ENCODE measurements at places on chromosomes 2 and 18.

DNA sequence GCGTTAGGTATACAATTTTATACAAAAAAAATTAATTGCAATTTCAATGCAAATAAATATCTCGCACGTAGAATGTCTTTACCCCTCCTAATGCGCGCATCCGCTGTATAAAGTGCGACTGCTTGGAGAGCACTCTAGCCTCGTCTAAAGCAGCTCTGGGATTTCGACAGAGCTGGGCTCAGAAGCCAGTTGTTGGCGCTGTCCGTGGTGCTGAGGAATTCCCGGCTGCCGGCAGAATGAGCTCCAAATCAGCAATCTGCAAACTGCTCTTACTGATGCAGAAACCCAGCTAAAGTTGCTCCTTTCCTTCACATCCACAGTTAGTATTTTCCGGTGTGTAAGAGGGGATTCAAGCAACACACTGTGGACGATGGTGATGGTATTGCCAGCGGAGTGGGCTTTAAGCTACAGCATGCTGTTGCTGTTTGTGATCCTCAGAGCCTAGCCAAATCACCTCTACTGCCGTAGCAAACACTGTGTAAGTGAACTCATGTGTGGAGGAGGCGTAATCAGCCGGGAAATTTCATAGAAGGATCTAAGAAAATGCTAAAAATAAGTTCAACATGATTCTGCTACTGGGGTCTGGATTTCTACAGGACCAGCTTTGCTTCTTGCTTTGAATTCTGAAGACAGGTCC is at the start of gene VWC2L:
Gene VWC2L (plus strand): TSS at position 137 of the 637 bp plus-strand sequence. CDS start 3,140 bp downstream, outside the sequence.
- H3K36me3 ChIP-seq = no peaks in the 10 kb centered on the region
- no peak within 1 kb of the TSS for H3K4me3 ChIP-seq
- no peaks in the 10 kb centered on the region for H3K27me3 ChIP-seq
- no peak within 1 kb of the TSS for H3K27ac ChIP-seq

DNA sequence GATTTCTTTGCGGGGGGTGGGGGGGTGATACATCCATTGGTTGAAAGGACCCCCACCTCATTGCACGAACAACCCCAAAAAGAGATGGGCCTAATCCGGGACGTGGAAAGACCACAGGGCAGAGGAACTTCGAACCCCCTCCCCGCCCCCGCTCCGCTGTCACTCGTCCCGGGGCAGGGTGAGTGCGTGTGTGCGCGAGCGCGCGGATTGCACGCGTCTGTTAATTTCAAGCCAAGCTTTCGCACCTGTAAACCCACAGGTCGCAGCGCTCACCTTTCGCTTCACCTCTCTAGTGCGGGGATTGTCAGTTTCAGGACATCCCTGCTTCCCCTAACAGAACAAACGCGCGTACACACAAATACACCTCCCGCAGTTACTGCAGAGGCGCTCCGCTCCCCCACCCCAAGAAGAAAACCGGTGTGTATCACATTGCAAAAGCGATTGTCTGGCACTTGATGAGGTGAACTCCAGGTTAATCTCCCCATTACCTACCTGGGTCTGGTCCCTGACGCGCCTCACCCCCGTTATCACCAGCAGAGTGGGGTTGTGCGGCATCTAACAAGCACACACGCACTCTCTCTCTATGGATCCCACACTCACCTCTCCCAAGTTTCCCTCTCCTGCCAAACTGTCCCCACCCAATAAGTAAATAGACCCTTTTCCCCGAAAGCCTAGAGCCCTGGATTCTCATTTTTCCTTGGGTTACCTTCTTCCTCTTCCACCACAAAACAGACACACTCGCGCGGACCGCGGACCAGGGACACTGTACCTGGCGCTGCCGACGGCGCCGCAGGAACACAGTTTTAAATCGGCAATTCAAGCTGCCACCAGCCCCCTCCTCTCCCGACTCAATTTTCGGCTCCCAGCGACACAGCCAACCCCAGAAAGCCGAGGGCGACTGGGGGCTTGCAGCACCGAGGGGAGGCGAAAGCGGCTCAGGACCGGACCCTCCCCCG is 1.0 kb downstream of the CYP26B1 start:
- H3K4me1 ChIP-seq = peaks cover 27% of the 10 kb centered on the region
- H3K27ac ChIP-seq = no peak overlapping the region
- H3K36me3 ChIP-seq = no peaks in the 10 kb centered on the region
- H3K4me3 ChIP-seq = peak overlapping the region; percentile 61
- H3K27me3 ChIP-seq = peaks cover 28% of the 10 kb centered on the region

DNA sequence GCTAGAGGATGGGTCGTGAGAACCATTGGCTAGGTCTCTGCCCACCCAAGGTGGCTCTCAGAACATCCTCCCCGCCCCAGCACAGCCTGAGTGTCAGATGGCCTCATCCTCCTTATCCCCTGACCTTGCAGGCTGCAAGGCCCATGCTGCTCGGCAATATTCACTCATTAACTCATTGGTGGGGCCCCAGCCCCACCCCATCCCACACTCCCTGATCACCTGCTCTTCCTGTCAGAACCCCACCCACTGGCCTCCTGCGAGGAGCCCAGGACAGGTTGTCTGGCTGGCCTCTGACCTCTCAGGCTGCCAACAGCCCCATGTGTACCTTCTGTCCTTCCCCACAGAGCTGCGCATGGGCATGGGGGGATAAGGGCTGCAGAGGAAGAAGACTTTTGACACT is 5.3 kb downstream of the ADCY3 start:
- no peak overlapping the region for H3K4me3 ChIP-seq
- no peak for DNase-seq
- H3K27me3 ChIP-seq = no peaks in the 10 kb centered on the region
- H3K4me1 ChIP-seq = peaks cover 17% of the 10 kb centered on the region

GRCh38 chr2:105256431-105257047 is 15.0 kb downstream of the GPR45 start:
- no peaks in the 10 kb centered on the region for H3K27me3 ChIP-seq
- H3K4me1 ChIP-seq = peaks cover 6% of the 10 kb centered on the region
- H3K36me3 ChIP-seq = peaks cover 6% of the 10 kb centered on the region
- no peak for DNase-seq
- H3K27ac ChIP-seq = no peak overlapping the region

DNA sequence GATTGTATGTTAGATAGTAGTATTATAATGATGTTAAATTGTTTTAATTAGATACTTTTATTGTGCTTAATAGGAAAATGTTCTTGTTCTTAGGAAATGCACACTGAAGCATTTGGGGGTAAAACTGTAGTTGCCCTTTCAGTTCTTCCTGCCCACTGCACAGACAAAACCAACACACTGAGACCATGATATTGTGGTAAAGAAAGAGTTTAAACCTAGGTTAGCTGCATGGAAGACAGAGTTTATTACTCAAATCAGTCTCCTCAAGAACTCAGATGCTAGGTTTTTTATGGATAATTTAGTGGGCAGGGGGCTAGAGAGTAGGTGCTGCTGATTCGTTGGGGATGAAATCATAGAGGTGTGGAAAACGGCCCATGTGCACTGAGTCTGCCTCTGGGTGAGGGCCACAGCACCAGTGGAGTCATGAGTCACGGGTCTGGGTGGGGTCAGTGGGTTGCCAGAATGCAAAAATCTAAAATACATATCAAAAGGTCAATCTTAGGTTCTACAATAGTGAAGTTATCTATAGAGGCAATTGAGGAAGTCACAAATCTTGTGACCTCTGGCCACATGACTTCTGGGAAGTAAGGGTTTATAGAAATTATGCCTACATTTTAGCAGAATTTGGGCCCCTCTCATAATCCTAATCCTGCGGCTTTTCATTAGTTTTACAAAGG is 283.4 kb upstream of the FBXO11 start:
- H3K27ac ChIP-seq = no peak overlapping the region
- no peaks in the 10 kb centered on the region for H3K36me3 ChIP-seq
- no peak for DNase-seq
- no peak overlapping the region for H3K4me3 ChIP-seq
- H3K4me1 ChIP-seq = no peaks in the 10 kb centered on the region

- no peaks in the 10 kb centered on the region for H3K27me3 ChIP-seq
- no peaks in the 10 kb centered on the region for H3K36me3 ChIP-seq
- H3K27ac ChIP-seq = no peak overlapping the region
Measured at GRCh38 chr2:128799730-128800129, 481.1 kb upstream of the HS6ST1 start.
